ENCODE measurements at places on chromosomes 5 and 9. TPM values are rescaled to one million over a fixed set of nuclear protein-coding genes. Genes with fewer than 3 reads are reported as not detected.

- DNase-seq = no peak
Observed at GRCh38 chr5:160444407-160444806, 22.8 kb downstream of the PTTG1 start.

- no peak for DNase-seq
Observed at GRCh38 chr9:113659740-113660139, 196.2 kb downstream of the RGS3 start.

DNA sequence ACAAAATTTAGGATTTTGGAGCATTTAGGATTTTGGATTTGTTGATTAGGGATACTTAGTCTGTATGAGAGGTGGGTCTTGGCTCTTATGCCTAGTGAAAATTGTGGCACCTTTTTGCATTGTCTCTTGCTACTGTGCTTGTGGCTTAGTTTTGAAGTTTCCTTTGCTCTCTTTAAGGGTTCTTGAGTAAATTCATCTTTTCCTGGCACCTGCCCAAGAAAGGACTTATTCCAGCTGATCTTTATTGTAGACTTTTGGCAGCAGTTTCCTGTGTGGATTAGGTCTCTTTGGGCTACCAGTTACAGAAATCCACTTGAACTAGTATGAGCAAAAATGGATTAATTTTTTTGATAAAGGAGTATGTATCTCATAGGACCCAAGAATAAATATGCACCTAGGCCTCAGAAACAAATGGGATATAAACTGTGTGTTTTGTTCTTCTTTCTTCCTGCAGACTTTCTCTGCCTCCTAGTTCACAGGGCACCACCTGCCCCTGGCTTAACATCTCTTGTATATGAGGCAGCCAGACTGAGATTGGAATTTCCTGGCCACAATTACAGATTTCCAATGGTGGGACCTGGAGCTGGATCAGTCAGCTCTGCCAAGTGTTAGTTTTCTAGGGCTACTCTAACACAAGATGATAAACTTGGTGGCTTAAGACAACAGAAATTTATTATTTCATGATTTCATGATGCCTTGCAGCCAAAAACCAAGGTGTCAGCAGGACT is 44.6 kb downstream of the FOCAD start:
- peak; percentile 65 for DNase-seq

DNA sequence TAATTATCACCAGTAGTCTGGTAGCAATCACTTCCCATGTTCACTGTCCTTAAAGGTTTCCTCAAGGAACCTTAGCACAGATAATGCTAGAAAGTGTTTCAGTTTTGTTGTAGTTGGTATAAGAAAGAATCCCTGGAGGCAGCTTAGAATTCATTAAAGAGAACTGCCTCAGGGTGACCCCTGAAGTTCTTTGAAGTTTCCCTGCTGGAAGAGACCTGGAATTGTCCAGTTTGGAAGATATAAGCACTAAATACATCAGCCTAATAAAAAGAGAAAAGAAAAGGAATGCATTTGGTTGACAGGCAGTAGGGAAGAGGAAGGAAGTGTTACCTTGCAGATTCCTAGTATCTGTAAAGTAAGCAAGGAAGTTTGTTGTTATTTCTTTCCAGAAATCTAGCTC is 999.6 kb upstream of the DMAC1 start:
- DNase-seq = no peak

The TSSK1B gene
- 1.4 TPM for total RNA-seq

The CCL27 gene
- not detected for total RNA-seq

The MLANA gene
- total RNA-seq = not detected

The SPINK6 gene
- not detected for total RNA-seq

The GABBR2 gene
- 0.16 TPM for total RNA-seq

DNA sequence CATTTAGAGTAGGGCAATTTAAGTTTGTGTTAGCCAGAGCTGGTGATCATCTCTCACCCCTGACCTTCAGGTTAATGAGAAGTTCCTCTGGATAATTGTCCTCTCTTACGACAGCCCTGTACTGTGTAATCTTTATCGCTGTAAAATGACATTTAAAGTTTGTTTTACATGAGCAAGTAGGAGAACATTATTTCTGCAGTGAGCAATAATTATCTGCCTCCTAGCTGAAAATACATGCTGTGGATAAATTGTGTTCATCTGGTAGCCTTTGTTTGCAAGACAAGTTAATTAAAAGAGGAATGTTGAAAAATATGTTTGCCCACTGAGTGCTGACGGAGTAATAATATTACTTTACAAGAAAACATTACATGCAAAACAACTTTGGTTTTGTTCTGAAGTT is 1083.8 kb upstream of the NUDT12 start:
- no peak for DNase-seq
